Ureter (tissue), 1 donor: ENCODE measurements at places on chromosomes 2 and 18. TPM values are rescaled to one million over a fixed set of nuclear protein-coding genes. Genes with fewer than 3 reads are reported as not detected.
A peak's percentile ranks its signal among the peaks of the same experiment; 100 is the strongest.

GRCh38 chr18:63997606-63998005, 27.7 kb downstream of the SERPINB8 start:
- DNase-seq: no peak

GRCh38 chr2:24233321-24233720, 58.5 kb downstream of the FAM228A start:
- no peak for DNase-seq

DNA sequence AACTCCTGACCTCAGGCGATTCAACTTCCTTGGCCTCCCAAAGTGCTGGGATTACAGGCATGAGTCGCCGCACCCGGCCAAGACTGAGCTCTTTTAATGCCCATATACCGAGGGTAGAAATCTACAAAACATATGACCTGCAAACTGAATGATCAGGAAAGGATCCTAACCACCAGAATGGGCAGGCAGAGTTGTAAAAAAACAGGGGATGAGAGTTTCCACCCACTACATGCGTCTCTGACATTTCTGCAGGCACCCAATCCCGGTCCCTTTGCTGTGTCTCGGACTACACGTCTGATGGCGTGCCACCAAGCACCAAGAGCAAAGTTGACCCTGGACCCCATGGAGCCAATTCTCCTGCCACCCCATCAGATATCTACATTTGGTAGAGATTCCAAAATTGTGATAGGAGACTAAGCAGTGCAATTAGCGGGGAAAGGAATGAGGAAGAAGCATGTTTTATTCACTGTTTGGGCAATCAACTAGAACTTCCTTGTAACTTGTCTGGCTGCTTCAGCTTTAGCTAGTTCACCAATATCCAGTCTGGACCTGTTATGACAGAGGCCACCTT, 74.1 kb downstream of the ATP8B1 start:
- DNase-seq: peak; percentile 61

The ASXL3 gene
- total RNA-seq: 5.9 TPM

DNA sequence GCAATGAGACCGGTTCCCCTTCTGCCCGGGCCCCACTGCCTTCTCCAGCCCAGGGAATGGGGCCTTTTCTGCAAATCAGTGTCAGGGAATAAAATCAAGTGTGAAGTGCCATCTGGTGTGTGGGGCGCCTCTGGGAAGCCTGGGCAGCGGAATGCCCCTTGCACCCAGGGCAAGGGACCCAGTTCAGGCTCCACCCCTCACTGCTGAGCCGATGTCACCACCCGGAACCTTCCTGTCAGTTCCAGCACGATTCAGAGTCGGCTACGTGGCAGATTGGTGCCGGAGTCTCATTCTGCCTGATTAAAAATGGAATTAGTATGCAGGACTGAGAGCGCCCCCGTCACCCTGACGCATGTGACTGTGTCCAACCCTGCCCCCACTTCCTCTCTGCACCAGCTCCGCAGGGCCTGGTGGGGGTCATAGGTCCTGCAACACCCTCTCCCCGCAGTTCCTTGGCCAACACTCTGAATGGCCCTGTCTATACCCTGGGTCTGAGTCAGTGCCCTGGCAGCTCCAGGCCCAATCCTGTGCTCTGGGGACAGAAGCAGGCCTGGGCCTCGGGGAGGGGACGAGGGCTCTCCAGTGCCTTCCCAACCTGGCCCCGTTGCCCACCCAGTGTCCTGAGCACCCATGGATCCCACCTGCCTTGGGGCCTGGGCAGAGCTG, 8.2 kb upstream of the ALPI start:
- DNase-seq: no peak

The CHRNA1 gene
- 0.34 TPM for total RNA-seq

The SPHKAP gene
- total RNA-seq: not detected

DNA sequence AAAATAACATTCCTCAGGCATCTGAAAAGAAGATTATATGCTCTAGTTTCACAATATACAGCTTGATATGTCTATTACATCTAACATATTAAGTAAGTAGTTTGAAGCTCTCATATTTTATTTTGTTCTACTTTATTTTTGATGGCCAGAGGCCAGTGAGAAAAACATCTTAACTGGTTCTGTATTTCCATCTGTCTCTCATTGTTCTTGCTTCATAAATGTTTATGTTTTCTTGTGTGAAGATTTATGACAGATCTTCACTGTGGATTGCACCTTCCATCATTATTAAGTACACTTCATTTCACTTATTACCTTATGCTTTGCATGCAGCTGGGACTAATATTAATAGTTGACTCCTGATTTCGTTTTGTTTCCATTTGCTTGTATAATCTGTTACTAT, 511.2 kb downstream of the TSN start:
- no peak for DNase-seq

GRCh38 chr2:231483398-231484329, 19.4 kb upstream of the NCL start:
- DNase-seq: no peak

DNA sequence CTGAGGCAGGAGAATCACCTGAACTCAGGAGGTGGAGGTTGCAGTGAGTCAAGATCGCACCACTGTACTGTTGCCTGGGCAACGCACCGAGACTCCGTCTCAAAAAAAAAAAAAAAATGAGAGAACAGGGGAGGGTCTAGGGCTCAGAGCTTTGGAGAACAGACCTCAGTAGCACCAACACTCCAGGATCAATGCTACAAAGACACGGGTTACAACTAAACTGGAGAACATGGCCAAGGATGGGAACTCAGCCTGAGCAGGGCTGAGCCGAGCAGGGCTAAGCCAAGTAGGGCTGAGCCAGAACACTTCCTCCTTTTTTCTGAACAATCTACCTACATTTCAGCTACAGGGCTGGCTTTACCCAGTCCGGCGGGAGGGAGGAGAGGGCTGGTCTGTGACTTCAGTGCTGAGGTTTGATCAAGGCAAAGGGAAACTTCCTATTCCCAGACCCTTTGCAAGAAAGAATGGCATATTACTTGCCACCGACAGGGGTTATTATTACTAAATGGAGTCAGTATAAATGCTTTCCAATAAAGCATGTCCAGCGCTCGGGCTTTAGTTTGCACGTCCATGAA, 2.9 kb upstream of the CASP8 start:
- DNase-seq: no peak

DNA sequence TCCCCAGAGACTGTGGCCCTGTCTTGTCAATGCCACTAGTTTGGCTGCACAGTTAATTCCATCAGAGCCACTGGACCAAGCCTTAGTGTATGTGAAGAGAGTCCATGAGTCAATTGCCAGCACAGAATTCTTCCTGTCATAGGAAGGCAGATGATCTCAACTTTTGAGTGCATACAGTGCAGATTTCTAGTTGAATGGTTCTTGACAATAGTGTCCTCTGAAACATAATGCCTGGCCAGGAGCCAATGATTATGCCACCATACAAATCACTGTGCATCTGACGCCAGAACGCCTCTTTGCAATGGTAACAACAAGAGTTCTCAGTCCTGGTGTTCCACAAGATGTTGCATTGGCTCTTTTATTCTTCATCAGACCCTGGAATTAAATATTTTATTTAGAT, 7.1 kb downstream of the NEUROD1 start:
- DNase-seq: no peak

The RPRD1A gene
- total RNA-seq: 72.2 TPM

- DNase-seq: peak; percentile 78
Observed at GRCh38 chr2:20224716-20225293, at the start of gene SDC1. Gene SDC1, minus strand, starts transcription at chr2:20225130. Its CDS starts 263 bp downstream, at chr2:20224867.

DNA sequence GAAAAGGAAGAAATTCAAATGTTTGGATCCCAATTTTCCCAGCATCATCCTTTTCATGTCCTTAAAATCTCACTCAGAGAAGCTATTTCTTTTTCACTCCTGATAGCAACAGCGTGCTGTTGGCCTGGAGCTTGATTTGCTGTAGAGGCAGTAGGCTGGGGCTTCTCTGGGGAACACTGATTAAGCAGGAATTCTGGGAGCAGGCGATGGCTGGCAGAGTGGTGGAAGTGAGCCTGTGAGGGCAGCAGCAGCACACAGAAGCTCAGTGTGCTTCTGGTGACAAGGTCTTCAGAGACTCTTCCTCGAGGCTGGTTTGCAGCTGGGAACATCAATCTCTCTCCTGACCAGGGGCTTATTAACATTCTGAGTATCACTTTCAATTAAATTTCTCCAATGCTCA, 284.6 kb downstream of the DPP10 start:
- DNase-seq: no peak

The ANKRD53 gene
- 1.8 TPM for total RNA-seq

GRCh38 chr18:56445422-56445821, 193.0 kb downstream of the TXNL1 start:
- DNase-seq: no peak

The CAPN13 gene
- 67.4 TPM for total RNA-seq

GRCh38 chr2:16221461-16222010, 281.2 kb downstream of the MYCN start:
- DNase-seq: no peak

DNA sequence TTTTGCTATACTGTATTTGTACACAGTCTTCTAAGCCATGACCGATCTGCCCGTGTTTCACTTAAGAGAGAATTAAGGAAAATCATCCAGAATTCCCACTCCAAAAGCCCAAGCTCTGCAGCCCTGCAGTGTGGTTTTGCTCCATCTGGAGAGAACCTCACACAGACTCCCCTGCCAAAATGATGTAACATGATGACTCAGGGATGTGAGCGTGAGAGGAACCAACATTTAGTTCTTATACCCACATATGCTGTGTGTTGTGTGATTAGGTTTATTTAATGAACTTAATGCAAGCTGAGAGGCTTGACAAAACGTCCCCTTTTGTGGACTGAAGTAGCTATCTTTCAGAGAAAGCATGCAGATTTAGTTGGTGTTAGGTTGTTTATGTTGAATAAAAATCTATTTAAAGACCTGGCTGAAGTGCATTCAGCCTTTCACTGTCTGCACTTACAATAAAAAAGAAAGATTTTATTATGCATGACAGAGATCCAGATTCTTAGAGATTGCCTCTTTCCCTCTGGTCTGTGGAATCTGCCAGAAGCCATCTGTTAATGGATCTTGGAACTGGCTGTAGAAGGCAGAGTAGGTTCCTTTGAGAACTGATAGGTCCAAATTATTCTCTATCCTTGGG, 6.3 kb downstream of the RAB12 start:
- peak; percentile 49 for DNase-seq

GRCh38 chr2:158393886-158394285, 62.7 kb downstream of the CCDC148 start:
- DNase-seq: no peak

GRCh38 chr2:150050036-150050435, 437.4 kb downstream of the RND3 start:
- DNase-seq: no peak

The GPBAR1 gene
- 1.5 TPM for total RNA-seq

The WNT10A gene
- 4.0 TPM for total RNA-seq

The GAL3ST2 gene
- total RNA-seq: 0.47 TPM

The REG3G gene
- not detected for total RNA-seq

The SERPINB3 gene
- total RNA-seq: not detected

The RGPD3 gene
- total RNA-seq: 0.10 TPM

GRCh38 chr2:11009891-11010290, 98.2 kb downstream of the KCNF1 start:
- DNase-seq: no peak

The DPP4 gene
- total RNA-seq: 2.1 TPM

DNA sequence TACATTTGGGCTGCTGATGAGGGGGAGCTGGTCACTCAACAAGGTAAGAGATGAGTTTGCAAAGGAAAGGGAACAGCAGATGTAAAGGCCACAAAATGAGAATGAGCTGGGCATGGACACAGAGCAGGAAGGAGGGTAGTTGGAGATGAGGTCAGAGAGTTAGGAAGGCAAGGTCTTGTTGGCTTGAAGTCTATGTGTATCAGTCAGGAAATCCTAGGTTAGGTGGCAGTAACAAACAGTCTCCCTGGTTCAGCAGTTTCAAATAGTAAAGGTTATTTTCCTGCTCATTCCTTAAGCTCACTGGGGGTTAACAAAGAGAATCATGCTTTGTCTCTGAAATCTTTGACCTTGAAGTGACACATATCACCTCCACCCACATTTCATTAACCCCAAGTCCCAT, 58.3 kb upstream of the ARL4C start:
- no peak for DNase-seq

The GCKR gene
- total RNA-seq: 1.9 TPM

- DNase-seq: no peak
Observed at GRCh38 chr2:112008910-112009485, 46.1 kb upstream of the TMEM87B start.

- no peak for DNase-seq
Observed at GRCh38 chr2:222835143-222835822, 25.6 kb upstream of the ACSL3 start.

The IL1R1 gene
- total RNA-seq: 93.3 TPM

DNA sequence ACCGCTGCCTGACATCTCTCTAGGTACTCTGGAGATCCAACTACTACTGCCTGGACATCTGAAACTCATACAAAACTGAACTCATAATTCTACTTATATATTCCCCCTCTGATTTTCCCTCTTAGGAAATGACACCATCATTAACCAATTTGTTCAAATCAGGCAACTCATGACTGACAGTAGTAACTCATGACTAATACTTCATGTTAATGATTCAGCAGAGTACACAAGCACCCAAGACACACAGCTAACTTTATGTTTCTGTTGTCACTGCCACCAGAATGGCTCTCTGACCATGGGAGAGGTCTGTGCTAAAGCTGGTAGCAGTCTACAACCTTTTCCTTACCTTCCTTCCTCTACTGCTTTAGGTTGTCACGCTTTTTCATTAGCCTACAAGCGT, 91.1 kb downstream of the ITSN2 start:
- no peak for DNase-seq

DNA sequence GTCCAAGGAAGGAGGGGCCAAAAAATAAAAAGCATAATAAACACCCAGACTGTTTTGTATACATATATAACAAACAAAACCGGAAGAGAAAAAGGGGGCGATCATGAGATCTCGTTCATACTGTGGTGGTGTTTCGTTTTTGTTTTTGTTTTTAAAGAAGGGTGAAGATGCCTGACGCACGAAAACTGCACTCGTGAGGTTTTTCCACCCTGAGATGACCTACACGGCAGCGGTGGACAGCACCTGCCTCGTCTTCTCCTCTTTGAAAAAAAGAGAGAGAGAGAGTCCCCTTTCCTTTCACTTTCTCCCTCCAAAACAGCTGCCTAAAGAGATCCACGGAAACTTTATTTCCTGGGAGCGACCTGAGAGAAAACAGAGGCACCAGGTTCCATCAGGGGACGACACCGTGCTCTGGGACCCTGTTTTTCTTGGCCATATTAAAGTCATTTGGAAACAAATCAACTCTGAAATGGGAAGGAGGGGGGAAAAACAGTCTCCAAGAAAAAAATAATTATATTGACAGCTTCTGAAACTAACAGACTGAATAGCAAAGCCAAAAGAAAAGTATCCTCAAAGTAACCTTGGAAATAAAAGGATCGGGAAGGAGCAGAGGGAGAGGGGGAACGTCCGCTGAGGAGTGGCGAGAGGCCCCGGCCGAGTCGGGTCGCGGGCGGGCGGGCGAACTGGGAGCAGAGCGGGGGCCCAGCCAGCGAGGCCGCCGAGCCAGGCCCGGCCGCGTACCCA, 3.5 kb downstream of the POU3F3 start:
- DNase-seq: no peak

DNA sequence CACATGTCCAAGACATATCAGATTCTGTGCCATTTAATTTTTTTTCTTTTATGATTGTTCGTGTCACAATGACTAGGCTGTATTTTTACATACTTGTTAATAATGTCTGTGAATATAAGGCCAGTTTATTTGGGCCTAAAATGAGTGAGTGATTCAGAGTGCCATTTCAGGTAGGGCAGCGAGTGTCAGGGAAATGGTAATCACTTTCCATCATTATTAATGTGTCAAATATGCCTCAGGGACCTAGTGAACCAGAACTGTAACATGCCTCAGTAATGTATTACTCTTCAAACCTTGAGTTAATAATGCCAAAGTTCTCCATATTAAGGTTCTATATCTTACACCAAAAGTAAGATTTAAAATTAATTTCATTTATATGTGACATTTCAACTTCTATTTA, 8.6 kb downstream of the FAM171B start:
- DNase-seq: no peak
